Non-pigmented ciliary epithelial cell (primary cell): ENCODE measurements at places on chromosomes 2 and 18.

DNA sequence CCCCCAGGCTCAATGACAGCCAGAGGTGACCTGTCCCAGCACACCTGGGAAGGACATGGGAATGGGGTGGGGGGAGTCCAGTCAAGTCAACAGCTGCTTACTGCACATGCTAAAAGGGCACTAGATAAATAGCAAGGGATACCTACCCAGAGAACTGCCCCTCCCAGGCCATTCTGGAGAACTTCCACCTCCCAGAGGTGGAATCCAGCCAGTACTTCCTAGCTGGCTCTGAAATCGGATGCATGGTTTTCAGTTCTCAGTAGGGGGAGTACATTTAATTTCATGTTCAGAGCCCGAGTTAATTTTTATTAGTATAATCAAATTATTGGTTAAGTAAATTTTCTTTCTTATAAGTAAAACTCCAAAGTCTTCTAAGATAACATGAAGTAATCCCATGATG is 28.9 kb upstream of the ITGA6 start:
- no peak for DNase-seq

GRCh38 chr2:96775160-96775559 is 14.5 kb downstream of the CNNM4 start:
- DNase-seq = no peak

DNA sequence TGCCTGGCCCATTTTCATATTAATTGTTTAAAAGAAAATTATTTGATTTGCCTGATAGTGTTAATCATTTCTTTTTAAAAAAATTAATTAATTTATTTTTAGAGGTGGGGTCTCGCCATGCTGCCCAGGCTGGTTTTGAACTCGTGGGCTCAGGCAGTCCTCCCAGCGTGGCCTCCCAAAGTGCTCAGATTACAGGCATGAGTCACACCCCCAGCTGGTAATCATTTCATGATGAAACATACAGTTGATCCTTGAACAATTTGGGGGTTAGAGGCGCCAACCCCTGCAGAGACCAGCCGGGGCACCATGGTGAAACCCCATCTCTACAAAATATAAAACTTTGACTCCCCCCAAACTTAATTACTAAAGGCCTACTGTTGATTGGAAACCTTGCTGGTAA is 7.9 kb downstream of the GPN1 start:
- no peak for DNase-seq

DNA sequence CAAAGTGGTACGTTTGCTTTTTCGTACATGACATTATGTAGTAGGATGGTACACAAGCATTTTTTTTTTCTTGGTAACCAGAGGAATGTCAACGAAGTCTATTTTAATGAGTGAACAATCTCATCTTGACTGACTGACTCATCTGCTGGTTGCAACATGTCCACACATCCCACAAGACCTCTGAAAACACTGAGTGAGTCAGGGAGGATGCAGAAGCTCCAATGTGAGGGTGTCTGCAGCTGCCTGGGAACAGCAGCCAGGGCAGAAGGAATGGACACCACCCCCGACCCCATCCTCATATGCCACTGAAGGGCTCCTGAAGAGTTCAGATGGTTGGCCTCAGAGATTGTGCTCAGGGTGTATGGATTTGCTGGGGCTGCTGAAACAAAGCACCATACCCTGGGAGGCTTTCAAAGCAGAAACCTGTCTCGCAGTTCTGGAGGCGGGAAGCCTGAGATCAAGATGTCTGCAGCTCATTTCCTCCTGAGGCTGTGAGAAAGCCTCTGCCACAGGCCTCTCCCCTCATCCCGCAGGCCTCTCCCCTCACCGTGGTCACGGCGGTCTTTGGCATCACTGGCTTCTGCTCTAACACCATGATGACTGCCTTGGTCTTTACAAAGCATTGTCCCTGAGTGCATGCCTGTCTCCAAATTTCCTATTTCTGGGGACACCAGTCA is 124.6 kb downstream of the LRATD1 start:
- DNase-seq = peak; percentile 83

DNA sequence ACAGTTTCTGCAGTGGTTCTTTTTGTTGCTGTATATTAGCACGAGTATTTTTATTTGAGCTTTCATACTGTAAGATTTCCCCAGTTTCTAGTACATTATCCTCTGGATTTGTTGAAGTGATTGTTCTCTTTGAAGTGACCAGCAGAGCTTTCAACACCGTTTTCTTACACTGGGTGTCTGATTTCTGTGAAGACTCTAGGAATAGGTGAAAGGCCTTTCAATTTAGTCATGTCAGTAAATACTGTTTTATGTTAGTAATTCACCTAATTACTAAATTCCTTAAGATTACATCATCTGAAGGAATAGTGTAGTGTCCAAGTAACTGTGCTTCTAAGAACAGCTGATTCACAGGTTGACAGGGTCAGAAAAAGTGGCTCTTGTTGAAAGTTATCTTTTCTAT is 2.3 kb downstream of the PPM1B start:
- no peak for DNase-seq

DNA sequence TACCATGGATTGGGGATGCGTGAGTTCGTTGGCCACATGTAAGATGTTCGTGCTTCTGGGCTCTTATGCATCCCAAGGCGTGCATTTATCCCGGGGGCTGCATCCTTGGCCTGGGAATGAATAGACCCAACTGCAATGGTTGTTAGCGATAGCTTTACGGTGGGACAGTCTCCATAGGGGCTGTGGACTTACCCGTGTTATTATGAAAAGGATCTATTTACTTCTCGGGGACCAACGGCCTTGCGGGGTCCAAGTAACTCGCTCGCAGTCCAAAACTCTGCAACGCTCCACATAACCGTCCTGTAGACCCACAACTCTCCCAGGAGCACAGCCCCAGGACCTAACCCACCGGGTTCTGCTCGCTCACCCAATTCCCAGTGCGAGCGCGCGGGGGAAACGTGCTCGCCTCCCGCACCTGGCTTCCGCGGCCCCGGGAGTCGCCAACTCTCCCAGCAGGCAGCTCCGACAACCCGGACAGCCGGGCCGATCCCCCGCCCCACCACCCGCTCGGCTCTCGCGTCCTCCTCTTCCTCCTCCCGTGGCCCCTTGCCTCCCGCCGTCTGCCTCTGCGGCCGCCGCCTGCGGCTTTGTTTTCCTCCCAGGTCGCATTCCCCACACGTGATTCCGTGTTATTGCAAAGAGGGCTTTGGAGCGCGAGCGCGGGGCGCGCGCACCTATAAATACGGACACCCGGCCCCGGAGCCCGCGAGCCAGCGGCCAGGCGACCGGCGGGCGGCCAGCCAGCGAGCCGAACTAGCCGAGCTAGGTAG is at the start of gene CABLES1:
TSS of gene CABLES1 (plus strand) at position 706 of the 770 bp plus-strand sequence. CDS start 278 bp downstream, outside the sequence.
- no peak for DNase-seq

DNA sequence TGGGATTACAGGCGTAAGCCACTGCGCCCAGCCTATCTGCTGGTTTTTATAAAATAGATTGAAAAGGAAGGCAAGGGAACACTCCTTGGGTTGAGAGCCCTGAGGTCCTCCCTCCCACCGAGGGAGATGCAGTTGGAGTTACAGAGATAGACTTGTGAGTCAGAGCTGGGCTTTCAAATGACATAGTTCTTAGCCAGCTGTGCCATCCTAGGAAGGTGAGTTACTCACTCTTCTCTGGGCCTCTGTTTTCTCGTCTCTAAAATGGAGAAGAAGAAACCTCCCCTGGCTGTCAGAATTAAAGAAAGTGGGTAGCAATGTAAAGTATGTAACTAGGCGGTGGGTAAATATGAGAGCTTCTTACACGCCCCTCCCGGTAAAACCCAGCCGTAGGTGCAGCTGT is 2.4 kb downstream of the LRRFIP1 start:
- no peak for DNase-seq

DNA sequence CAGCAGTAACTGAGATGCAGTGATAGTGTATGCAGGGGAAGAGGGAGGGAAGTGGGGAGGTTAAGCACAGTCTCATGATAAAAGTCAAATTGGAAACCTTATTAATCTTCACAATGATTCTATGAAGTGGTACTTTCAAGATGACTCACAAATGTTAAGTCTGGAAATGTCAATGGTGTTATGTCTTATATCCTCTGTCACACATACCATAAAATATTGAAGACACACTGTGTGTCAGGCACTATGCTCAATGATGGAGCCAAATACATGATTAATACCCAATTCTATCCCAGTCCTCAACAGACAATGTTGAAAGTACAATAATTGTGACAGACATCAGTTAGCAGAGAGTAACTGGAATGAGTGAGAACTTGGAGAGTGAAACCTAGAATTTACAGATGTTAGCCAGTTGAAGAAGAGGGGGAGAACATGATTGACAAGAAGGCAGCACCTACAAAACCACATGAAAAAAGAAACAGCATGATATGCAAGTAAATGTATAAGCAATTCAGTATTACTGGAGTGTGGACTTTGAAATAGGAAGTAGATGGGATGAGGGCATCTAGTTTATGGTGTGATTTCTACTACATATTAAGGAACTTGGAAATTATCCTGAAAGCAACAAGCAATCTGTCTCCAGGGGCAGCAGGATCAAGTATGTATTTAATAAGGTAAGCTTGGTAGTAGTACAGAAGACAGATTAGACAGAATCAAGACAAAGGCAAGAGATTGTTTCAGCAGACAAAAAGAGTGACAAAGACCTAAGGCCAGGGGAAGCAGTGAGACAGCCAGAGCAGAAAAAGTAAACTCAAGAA is 107.6 kb downstream of the STRN start:
- no peak for DNase-seq

DNA sequence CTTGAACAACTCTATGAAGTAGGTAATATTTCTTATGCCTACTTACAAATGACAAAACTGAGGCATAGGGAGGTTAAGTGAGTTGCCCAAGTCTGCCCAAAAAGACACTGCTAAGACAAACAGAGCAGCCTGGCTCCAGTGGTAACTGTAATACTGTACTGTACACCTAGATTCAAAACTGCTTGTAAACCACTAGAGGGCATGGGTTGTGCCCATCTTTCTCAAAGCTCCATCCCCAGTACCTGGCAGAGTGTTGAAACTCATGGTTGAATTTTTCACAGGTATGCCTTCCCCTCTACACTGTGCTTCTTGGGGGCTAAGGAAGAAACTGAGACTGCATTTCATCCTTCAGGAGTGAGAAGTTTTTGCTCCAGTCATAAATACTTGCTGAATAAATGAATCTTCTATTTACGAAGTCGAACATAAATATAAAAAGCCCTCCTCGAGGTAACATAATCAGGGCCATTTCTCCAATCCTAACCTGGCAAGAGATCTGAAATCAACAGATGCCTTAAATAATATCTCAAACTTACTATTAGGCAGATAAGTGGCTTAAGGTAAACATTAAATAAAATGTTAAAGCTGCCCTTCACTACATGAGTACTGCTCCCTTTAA is 2.0 kb downstream of the PPP4R1 start:
- DNase-seq = no peak

- DNase-seq = no peak
Measured at GRCh38 chr2:136049991-136050920, 64.8 kb upstream of the DARS1 start.

DNA sequence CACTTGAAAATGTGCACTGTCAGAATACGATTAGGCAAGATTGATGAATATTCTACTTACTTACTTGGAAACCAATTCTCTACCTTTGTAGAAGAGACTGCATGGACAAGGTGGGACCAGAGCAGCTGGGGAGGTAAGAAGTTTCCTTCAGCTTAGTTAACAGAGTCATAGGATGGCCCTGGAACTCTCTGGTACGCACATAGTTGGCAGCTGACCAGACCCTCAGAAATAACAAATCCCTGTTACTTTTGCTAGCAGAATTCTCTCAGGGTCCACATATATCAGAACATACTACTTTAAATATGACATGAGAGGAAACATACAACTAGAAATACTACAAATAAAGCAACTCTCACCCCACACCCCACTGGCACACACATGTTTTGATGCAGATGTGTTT is 24.8 kb upstream of the STAT1 start:
- no peak for DNase-seq

DNA sequence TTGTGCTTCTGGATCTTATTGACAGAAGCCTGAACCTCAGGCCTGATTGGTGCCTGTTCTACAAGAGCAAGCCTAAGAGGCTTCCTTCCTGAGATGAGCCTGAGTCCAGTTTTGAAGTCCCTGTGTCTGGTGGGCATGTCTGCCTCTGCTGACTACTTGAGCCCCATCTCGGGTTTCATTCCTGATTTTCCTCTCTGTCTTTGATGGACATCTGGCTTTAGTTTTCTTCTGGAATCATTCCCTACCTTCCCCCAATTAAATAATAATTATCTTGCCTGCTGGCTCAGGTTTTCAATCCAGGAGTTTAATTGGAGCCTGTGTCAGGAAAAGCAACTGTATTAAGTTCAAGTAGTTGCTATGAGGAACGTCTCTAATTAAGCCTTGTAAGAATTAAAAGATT is 135.5 kb upstream of the MC4R start:
- no peak for DNase-seq

- DNase-seq = no peak
Measured at GRCh38 chr2:47900857-47901256, 5.4 kb downstream of the FBXO11 start.

DNA sequence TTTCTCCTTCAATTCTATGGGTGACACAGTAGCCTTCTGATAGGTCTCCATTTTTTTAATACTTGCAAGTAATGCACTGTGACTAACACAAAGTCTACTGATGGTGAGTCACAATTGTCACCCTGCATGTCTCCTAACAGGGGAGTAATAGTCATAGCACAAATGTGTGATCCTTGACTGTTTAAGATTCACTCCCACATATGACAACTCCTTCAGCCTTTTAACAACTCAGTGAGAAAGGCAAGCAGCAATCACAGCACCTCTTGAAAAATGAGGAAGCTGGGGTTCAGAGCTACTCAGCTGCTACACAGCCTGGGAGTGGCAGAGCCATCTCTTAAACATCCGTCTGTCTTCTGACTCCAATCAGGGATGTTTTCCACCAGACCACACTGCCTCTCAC is 63.8 kb downstream of the EHD3 start:
- no peak for DNase-seq

- no peak for DNase-seq
Measured at GRCh38 chr2:172113617-172114016, 10.9 kb upstream of the DLX2 start.

GRCh38 chr2:8611246-8611645 is 70.6 kb upstream of the ID2 start:
- no peak for DNase-seq

- DNase-seq = no peak
Measured at GRCh38 chr2:177264209-177264692, 276 bp downstream of the NFE2L2 start.

DNA sequence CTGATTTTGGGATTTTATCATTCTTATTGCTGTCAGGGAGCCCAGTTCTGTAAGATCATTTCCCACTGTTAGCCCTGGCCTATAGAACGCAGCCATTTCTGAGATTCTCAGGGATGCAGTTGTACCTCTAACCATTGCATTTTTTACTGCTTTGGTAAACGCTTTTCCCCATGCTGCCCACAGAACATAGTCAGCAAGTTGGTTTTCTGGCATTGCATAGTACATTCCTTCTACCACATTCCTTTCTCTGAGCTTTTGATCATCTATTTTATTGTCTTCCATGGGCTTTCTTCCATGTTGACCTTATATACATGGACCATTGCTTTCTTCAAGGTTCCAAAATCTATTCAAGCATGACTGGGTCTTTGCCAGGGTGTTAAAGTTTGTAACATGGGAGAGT is 86.8 kb upstream of the ST6GAL2 start:
- DNase-seq = no peak

GRCh38 chr2:202121532-202122162 is 48.6 kb downstream of the KIAA2012 start:
- DNase-seq = no peak
